NAMALWA (cell line): ENCODE measurements at places on chromosomes 5 and 9.

DNA sequence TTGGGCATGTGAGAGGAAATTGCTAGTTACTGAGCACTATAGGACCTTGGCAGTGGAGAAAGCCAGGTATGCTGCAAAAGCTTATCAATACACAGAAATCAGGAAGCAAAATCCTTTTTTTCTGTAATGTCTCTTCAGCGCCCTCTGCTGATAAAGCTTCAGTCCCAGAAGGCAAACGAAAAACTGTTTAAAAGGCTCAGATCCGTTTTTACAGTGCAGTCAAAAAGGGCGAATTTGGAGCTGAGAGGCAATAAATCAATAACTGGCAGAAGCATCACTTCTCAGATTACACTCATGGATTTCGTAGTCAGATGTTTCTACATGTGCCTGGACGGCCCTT, 1.1 kb upstream of the MAN2A1 start:
- DNase-seq, result peak; percentile 89

DNA sequence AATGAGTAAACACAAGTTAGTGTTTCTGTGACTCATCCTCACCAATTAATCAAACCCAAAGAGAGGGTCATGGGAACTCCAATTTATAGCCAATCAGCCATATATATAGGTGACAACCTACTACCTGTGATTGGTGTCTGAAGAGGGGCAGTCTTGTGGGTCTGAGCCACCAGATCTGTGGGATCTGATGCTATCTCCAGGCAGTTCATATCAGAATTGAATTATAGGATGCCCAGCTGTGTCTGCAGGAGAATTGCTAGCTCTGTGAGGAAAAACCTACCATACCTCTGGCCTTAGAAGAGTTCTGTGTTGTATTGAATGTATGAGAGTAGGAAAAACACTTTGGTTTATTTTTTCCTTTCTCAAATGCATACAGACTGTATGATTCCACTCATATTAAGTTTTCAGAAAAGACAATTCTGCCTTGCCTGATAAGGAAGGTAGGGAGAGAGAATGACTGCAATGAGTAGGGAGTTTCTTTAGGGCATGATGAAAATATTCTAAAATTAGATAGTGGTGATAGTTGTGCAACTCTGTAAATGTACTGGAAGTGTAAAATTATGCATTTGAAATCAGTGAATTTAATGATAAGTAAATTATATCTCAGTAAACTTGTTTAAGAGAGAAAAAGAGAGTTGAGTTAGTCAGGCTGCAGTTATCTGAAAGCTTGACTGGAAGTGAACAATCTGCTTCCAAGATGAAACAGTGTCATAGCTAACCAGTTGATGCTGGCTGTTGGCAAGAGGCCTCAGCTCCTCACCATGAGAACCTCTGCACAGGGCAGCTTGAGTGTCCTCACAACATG, 274.9 kb downstream of the AUH start:
- no peak for DNase-seq

DNA sequence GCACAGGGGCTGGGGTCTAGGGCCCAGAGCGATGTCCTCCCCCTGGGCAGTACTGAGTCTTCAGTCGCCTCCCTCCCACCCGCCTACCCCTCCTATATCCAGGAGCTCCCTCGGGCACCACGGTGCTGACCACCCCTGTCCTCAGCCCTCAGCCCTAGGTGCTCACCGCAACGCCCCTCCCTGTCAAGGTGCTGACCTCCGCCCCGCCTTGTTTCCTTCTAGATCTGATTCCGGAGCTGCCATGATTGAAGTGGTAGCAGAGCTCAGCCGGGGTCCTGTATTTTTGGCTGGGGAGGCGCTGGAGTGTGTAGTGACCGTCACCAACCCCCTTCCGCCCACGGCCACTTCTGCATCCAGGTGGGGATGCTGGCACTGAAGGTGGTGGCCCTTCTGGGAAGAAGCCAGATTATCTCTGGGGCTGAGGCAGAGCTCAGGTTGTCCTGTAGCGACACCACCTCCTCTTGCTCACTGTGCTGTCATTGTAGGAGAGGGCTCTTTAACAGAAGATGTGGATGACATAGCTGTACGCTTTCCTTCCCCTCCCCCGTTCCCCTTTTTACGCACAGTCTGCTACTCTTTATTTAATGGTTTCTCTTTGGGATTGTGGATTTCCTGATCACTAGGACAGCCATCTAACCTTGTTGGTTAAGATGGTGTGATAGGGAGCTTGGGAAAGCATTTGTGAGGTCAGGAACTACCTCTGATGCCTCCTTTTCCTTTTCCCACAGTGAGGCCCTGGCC, 598 bp downstream of the RGP1 start:
- DNase-seq, result peak; percentile 55

DNA sequence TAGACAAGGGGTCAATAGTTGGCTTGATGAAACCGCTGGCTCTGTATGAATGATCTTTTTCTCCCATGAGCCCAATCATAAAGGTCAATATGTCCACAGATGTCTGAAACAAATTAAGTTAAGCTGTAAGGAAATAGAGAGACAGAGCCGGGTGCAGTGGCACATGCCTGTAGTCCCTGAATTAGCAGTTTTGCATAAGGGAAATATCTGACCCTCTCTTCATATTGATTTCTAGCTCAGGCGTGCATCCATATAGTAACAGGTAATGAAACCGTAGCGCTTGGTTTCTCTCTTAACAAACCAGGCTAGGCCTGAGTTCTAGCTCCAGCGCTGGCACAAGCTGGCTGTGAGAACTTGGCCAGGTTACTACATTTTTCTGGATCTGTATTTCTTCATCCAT, 118.1 kb upstream of the ERCC6L2 start:
- DNase-seq, result no peak

GRCh38 chr5:5481633-5482032, 59.2 kb downstream of the ICE1 start:
- no peak for DNase-seq

DNA sequence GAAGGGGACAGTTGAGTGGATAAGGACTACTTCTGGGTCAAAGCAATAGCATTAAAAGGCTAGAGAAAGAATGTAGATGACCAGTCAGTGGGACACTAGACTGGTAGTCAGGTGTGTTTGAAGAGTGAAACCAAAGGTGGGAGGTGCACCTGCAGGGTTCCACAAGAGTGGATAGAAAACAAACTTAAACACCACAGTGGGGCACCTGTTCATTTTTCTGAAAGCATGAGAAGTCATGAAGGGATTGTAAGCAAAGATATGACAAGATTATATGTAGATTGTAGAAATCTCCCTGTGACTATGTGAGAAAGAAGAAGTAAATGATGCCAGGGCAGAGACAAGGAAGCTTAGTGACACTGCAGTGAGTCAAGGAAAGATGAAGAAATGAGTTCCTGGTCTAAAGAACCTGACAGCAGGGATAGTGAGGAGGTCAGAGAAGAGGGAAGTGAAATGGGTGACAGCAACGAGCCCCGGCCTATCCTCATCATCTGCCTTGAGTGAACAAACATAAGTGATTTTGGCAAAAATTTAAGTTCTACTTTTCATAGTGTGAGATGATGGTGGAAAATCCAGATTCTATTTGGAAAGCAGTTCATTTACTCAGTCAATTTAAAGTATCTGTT, 296.9 kb downstream of the TLE4 start:
- DNase-seq, result no peak

GRCh38 chr9:37509536-37509935, 23.8 kb downstream of the POLR1E start:
- DNase-seq, result no peak

- DNase-seq, result no peak
Measured at GRCh38 chr5:118857700-118858099, 130.6 kb downstream of the DTWD2 start.

DNA sequence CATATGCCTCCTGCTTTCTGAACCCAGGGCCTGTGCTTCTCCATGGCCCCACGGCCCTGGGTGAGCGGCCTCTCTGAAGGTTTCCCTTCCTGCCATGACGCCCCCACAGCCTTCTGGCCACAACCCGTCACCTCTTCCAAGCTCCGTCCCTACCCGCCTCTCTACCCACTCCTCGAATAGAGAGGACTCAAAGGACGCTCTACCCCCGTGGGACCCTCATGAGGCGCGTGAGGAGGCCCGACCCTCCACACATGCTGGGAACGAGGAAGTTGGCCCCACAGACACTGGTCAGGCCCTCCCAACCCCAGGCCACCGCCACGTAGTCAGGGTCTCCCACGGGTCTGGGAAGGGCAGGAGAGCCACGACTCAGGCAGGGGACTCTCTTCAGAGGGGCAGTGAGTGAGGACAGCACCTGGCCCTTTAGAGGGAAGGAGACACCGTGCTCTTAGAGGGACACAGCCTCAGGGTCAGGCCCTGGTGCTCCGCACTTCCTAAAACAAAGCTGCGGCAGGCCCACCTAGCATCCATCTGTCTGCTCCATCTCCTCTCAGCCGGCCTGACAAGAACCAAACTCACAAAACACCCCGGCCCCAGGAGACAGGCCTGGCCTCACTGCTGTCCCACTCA, 5.3 kb downstream of the BRD3 start:
- DNase-seq, result no peak

DNA sequence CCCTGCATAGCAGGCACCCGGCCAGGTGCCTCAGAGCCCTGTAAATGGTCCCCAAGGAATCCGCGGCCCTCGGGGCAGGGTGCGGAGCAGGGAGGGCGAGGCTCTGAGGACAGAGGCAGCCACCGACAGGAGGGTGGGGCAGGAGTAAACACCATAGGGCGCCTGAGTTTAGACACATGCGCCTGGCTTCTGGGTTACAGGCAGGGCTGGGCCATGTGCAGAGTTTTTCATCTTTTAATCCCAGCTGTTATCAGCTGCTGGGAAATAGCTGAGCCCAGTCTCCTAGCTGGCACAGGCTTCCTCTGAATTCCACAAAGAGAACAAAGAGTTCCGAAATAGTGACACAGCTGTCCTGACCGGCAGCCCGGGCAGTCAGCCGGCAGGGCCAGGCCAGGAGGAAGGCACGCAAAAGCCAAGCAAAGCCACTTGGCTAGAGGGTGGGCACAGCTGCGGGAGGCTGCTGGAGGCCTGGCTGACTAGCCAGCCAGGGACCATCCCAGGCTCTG, 98.9 kb upstream of the PHYKPL start:
- no peak for DNase-seq

GRCh38 chr5:124981901-124982300, 235.5 kb upstream of the ZNF608 start:
- DNase-seq, result no peak

- no peak for DNase-seq
Measured at GRCh38 chr9:125284855-125285254, 23.2 kb downstream of the GAPVD1 start.

- peak; percentile 11 for DNase-seq
Measured at GRCh38 chr5:173217626-173218397, 17.2 kb downstream of the NKX2-5 start.

- no peak for DNase-seq
Measured at GRCh38 chr9:21996438-21996837, 1.8 kb downstream of the CDKN2B-AS1 start.

DNA sequence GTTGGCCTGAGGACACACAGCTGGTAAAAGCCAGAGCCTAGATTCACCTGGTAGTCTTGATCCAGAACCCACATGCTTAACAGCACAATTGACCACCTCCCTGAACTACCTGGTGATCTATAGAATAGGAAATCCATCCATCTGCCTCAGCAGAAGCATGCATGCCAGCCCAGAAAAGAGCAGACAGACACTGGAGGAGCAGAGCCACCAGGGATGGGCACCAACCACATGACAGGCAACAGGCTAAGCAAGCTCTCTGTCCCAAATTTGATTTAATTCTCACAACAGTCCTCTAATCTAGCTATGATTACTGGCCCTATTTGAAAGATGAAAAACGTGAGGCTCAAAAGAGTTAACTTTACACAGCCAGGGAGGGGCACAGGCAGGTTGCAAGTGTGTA, 208.1 kb downstream of the SPOCK1 start:
- DNase-seq, result no peak

DNA sequence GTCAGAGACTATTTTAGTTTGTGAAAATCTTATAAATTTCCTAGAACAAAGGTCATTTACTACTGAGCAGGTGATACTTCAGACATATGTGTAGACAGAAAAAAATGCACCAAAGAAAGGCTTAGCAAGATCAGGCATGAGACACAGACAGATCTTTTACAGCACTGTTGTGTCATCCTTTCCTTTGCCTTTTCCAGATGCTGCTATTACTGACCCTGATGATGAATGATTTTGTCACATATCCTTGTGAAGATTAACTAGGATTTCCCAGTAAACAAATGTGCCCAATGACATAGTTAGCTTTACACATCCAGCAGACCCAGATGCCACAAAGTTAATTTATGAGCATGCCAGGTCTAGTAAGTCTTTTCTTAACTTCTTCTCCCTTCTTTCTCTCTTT, 68.2 kb downstream of the DMRTA1 start:
- no peak for DNase-seq

DNA sequence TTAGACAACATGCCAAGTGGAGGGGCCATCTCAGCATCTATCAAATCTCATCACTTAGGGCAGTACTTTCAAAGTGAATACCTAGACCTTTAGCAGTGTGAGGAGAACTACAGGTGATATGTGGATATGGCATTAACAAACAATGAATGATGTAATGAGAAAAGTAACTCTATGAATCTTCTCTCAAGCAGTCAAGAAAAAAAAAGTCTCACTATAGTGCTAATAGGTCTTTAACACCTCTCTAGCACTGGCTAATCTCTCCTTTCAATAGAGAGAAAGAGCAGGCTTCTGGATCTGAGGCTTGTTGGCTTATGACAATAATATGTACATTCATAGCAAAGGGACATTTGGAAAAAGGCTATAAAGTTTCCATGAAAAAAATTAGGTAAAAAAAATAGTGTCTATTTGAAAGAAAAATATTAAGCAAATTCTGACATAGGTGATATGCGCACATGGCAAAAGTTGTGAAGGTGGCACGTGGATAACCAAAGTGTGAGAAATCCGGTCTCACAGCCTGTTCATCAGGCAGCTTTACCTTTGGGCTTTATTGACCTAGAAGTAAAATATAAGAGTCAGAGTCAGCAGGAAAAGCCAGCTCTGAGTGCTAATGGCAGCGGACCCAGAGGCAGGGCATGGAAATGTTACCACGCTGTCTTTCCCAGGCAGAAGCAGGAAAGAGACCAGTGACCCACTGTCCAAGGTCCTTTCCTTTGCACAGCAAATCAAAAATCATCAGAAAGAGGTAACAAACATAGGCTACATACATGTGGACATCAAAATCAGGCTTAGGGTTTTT, 203.4 kb downstream of the EFNA5 start:
- DNase-seq, result no peak

GRCh38 chr5:120452471-120452870, 11.6 kb upstream of the PRR16 start:
- DNase-seq, result no peak

DNA sequence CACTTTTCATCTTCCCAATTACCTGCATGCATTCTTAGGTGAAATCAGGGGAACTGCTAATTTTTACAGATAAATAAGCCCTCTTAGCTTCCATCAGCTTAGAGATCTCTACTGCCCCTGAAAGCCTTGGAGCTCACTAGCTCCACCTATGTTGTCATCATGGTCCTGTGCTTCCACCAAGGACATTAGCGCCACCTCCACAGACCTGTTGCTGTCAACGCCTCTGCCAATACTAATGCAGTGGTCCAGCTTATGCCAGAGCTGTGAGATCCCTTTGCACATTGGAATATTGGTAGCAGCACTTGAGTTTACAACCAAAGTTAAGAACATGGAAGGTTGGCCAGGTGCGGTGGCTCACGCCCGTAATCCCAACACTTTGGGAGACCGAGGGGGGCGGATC, 7.7 kb upstream of the SHISAL2B start:
- no peak for DNase-seq

GRCh38 chr9:116160676-116161571, 7.3 kb downstream of the PAPPA start:
- DNase-seq, result no peak
